Kidney (tissue), 22 donors: ENCODE measurements at places on chromosomes 12 and 14.
A peak's percentile ranks its signal among the peaks of the same experiment; 100 is the strongest.

DNA sequence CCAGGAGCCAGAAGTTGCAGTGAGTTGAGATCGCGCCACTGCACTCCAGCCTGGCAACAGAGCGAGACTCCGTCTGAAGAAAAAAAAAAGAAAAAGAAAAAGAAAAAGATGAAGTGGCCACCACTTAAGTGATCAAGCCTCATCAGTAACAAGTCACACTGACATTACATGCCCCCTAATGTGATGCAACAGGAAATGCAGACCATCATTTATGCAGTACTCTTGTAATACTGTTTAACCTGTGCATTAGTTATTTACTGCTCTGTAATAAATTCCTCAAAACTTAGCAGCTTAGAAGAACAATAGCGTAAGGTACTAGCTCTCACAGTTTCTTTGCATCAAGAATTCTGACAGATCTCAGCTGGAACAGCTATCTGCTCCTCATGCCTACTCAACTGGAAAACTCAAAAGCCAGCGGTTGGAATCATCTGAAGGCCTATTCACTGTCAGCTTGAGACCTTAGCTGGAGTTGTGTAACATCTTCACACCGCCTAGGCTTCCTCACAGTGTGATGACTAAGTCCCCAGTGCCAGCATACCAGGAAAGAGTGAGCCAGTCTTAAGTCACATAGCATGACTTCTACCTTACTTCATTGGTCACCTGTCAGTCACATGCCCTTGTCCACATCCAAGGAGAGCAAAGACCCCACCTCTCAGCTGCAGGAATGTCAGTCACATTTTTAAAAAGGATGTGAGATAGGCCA, 31.5 kb downstream of the EPS8 start:
- DNase-seq: no peak

- no peak for DNase-seq
These were observed 57.7 kb upstream of the NPFF start for GRCh38 chr12:53564941-53565340.

GRCh38 chr14:21185491-21185890, 29.6 kb upstream of the OR5AU1 start:
- no peak for DNase-seq

- DNase-seq: peak; percentile 95
These were observed 1.8 kb upstream of the BHLHE41 start for GRCh38 chr12:26126340-26127284.

DNA sequence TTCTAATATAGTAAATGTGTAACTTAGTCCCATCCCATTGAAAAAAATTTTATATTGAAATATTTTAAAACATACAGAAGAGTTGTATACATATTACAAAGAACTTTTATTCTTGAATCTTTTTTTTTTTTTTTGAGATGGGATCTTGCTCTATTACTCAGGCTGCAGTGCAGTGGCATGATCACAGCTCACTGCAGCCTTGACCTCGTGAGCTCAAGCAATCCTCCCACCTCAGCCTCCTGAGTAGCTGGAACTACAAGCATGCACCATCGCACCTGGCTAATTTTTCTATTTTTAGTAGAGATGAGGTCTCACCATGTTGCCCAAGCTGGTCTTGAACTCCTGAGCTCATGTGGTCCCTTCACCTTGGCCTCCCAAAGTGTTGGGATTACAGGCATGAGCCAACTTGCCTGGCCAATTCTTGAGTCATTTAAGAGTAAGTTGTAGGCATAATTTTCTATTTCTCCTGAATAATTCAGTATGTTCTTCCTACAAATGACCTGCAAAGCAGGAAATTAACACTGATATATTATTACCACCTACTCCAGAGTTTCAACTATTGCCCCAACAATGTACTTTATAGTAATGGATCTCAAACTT, 153.0 kb upstream of the BMP4 start:
- DNase-seq: no peak

GRCh38 chr12:124556896-124557501, 10.4 kb downstream of the NCOR2 start:
- peak; percentile 52 for DNase-seq

DNA sequence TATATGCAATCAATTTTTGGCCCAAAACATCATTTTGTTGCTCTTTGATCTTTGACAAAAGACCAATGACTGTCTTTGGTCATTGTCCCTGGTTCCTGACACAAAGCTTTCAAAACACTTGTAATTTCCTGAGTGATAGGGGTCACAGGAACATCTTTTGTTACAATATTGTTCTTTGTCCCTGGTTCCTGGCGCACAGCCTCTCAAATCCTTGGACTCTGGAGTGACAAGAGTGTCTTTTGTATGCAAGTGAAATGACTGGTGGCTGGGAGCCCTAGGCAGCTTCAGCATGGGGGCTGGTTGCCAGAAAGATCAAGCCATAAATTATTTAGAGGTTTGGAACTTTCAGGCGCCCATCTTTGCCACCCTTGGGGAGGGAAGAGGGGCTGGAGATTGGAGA, 53.9 kb downstream of the DNAH10 start:
- DNase-seq: no peak

DNA sequence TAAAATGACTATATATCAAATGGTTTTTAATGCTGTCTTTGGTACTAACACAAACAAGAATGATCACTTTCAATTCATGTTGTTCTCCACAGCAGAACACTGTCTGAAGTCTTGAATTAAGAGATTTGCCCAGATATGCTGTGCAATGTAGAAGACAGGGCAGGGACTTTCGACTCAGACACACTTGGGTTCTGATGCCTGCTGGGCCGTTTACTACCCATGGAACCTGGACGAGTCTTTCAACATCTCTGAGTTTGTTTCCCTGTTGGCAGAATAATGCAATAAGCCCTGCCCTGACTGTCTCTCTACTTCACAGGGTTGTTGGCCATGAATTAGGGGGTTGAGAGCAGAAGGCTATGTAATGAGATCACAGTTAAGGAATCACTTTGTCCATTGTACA, 162.6 kb upstream of the TMPO start:
- no peak for DNase-seq

DNA sequence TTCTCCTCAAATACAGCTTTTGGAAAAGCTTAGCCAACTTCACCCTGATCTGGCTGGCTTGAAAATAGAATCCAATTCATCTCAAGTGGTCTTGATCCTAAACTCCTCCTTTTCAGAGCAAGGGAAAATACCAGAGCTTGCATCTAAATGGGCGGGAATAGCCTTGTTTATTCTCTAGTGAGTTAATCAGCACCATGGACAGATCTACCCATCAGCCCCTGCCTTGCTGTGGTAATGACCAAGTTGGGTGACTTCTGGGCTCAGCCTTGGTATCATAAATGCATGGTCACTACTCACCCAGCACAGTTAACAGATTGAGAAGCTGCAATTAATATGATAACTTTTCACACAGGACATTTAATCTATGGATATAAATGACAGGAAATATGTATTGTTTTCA, 196.6 kb downstream of the GLT1D1 start:
- peak; percentile 59 for DNase-seq

DNA sequence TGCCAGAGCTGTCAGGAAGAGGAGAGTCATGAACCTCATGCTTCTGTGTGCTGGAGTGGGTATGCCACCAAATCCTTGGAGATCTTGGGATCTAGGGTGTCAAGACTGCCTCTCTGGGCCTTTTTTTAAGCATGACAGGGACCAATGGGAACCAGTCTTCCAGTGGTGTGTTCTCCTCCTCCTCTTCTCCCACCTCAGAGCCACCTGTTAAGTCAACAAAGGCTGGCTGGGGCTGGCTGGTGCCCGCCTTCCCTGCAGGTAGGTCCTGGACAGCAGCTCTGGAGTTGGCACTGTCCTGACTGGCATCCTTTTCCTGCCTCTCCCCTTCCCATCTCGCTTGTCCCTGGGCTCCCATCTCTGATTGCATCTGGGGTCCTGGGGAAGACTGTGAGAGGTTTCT, at the start of gene DCD:
Gene DCD, minus strand, starts transcription at position 101 of the 400 bp plus-strand sequence. Its CDS starts 62 bp downstream, at position 39.
- no peak for DNase-seq

DNA sequence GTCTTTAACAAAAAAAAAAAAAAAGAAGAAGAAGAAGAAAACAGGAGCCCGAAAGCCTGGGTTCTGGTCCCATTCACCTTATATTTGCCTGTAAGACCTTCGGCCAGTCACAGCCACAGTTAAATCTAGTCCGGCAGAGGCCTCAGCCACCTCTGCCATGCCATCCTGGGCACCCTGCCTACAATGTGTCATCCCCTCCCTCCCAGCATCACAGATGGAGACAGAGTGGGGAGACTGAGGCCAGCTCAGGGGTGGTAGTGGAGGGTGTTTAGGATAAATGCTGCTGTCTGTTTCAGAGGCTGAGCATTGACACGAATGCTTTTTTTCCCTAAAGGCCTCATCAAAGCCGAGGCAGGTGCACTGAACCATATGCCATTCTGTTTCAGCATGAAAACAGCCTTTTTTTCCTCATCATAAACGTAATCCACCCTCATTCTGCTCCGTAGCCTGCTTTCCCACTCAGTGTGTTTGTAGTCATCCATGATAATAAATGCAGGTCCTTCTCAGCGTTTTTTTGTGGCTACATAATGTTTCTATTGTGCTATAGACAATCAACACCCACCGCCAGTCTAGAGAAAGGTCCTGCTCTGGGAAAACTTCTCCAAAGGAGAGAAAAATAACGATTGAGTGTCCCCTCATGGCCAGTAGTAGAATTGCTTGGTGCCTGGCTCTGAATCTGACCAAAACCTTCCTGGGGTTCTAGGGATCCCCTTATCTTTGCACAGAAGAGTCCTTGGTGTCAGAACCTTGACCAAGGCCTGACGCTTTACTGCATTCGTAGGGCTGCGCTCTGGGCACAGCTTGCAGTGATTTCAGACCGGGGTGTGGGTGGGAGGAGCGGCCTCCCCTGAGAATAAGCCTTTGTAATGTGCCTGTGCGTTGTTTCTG, 41.1 kb upstream of the TSPAN9 start:
- DNase-seq: no peak

DNA sequence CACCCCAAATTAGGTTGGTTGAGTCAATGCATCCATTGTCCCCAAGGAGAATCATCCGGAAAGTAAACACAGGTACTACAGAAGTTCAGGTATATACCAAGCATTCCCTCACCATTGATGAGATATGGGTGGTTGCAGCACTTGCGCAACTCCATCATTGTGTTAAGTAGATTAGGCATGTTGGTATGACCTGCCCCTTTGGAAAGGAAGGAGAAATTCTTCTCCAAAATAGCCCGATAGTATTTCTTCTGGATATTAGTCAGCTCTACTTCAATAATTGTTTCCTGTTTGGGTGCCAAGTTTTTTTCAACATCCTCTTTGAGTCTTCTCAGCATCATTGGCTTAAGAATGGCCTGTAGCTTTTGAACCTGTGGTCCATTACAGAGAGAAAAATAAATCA, 21.3 kb upstream of the SUPT16H start:
- DNase-seq: no peak
